Lower lobe of right lung (tissue), 2 donors: ENCODE measurements at places on chromosomes 5 and 9. TPM values are rescaled to one million over a fixed set of nuclear protein-coding genes. Genes with fewer than 3 reads are reported as not detected.

DNA sequence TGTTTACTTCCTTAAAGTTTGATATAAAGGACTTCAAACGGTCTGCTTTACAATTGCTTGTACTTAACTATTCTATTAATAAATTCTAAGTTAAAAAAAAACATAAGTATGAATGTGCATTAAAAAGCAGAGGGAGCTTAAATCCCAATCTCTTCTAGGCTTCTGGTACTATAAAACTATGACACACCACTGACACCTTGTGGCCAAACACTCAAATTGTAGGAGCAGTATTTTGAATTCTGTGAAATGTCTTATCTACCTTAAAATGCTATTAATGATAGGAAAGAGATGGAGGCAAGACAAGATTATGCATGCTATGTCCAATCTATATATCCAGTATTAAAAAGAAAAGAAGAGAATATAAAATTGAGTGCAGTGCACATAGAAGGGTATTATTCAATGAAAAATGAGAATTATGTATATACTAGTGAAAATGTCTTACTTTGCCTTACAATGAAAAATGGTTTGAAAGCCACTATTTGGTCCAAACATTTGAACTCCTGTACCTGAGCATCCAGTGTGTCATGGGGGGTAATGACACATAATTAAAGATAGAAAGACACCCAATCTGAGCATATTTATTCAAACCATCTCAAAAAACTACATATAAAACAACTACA, 87.6 kb downstream of the ERP44 start:
- no peak for DNase-seq

GRCh38 chr9:113712053-113712452, 164.1 kb upstream of the ZNF618 start:
- no peak for DNase-seq

Gene ADRA1B
- total RNA-seq = 3.8 TPM

Gene ADGRV1
- 49.7 TPM for total RNA-seq

DNA sequence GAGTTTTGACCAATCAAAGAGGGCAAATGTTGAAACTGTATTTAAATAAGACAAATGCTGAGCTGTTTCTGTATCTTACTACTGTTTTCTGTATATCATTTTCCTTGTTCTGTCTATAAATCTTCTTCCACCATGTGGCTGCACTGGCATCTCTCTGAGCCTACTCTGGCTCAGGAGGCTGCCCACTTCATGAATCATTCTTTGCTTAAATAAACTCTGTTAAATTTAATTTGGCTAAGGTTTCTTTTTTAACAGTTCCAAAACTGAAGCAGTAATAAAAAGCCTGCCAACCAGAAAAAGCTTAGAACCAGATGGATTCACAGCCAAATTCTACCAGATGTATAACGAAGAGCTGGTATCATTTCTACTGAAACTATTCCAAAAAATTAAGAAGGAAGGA, 40.2 kb upstream of the TAS2R1 start:
- DNase-seq = no peak

- no peak for DNase-seq
Measured at GRCh38 chr5:176716320-176716719, 69.0 kb downstream of the TSPAN17 start.

- no peak for DNase-seq
Measured at GRCh38 chr9:76231001-76231400, 163.2 kb downstream of the RFK start.

Gene PNPLA7
- total RNA-seq = 12.2 TPM

GRCh38 chr5:143352691-143353090, 50.8 kb downstream of the NR3C1 start:
- DNase-seq = no peak

GRCh38 chr9:115694014-115694413, 459.6 kb upstream of the PAPPA start:
- DNase-seq = no peak

- DNase-seq = no peak
Measured at GRCh38 chr9:103627731-103628130, 466.4 kb upstream of the SMC2 start.
